ENCODE measurements at places on chromosomes 11 and 22.

GRCh38 chr11:79437981-79438630 is 2.7 kb downstream of the TENM4 start:
- DNase-seq = no peak

- no peak for DNase-seq
Observed at GRCh38 chr22:25748704-25749103, 6.7 kb downstream of the MYO18B start.

DNA sequence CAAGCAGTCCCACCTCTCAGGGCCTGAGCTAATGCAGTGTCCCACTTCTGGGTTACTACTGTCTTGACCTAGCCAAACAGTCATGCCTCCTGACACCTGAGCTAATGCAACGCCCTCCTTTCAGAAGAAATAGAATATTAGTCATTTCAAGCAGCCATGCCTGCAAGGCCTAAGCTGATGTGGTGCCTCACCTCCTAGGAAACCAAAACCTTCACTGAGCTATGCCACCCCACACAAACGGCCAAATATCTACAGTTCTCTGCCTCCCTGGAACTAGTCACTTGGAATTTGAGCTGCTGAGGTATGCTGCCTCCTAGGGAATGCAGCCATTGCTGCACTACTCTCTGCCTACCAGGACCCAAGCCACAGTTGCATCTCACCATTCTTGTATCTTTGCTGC is 8.3 kb upstream of the MS4A6E start:
- no peak for DNase-seq

DNA sequence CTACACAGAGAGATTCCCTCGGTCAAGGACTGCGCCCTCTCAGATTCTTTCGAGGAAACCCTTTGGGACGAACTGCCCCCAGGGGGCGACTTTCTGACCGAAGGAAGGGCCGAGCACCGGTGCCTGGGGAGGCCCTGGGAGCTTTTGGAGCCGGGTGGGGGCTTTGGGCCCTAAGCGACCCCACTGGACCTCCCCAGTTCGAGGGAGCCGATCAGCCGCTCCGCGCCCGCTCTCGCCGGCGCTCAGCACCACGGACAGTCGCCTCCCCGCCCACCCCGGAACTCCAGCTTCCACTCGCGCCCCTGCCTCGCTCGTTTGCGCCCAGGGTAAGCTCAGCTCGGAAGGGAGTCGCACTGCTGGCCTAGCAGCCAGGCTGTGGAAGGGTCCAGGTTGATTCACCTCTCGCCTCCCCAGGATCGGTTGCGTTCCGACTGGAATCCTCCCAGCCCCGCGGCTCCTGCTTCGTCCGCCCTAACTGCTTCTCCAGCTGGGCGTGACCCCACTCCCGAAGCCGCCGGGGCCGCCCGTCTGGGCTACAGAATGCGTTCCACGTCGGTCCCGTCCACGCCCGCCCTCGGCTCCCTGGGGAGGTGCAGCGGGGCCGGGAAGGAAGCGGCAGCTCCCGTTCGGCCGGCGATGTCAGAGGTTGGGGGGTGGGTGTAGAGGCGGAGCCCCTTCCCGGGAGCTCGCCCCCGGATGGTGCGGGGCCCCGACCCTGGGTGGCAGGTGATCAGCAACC is 428 bp downstream of the SCN3B start:
- no peak for DNase-seq

DNA sequence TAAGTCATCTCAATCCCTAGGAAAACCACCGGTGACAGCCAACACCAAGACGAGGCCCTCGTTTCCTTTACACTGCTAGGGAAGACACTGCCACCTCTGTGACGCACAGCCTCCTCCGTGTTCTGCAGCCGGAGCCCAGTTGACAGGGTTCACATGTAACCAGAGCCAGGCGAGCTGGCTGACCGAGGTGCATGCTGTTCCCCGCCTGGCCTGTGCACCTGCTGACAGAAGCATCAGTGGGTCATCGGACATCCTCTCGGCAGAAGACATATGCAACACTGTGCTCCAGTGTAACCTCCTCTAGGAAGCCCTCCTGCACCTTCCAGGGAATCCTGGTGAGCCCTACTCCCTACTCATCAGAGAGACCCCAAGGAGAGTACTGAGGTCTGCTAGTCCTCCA is 114.2 kb upstream of the TP53AIP1 start:
- no peak for DNase-seq

- DNase-seq = no peak
Observed at GRCh38 chr11:119594639-119595249, 134.3 kb downstream of the NECTIN1 start.

GRCh38 chr11:1242289-1242688 is 19.4 kb downstream of the MUC5B start:
- DNase-seq = no peak

GRCh38 chr11:100709233-100709957 is 22.3 kb downstream of the ARHGAP42 start:
- DNase-seq = no peak

GRCh38 chr22:19270873-19271272 is 20.6 kb downstream of the CLTCL1 start:
- DNase-seq = no peak

DNA sequence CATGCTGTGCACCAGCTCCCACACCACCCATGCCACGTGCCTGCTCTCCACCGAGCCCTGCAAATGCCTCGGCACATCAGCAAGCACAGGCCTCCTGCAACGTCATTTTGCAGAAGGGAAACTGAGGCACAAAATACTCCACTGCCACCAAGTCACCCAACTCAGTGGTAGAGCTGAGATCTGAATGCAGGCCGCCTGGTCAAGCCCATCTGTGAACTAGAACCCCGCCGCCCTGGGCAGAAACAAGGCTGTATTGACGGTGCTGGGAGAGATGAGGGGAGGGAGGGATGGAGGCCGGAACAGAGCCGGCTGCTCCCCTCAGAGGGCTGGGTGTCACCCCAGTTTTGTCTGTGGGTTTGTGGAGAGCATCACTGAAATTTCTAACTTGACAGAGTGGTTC is 81.4 kb downstream of the CDKN1C start:
- DNase-seq = no peak

- no peak for DNase-seq
Observed at GRCh38 chr22:21641417-21641788, 699 bp upstream of the SDF2L1 start.

DNA sequence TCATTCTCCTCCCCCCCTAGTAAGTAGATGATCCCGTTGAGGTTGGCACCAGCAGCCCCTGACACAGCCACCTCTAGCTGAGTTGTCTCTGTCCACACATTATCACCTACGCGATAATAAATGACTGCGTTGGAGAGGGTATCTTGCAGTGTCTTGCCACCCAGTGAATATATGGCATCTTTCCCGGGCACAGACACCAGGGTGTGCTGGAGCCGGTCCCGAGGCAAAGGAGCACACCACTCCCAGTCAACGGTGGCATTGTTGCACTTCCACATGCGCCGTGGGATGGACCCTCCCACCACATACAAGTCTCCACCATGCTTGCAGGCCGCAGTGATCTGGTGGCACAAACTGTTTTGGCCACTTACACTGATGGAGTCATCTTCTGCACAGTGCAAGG is 5.4 kb downstream of the KBTBD4 start:
- no peak for DNase-seq

GRCh38 chr11:123704341-123704740 is 37.1 kb downstream of the ZNF202 start:
- no peak for DNase-seq

DNA sequence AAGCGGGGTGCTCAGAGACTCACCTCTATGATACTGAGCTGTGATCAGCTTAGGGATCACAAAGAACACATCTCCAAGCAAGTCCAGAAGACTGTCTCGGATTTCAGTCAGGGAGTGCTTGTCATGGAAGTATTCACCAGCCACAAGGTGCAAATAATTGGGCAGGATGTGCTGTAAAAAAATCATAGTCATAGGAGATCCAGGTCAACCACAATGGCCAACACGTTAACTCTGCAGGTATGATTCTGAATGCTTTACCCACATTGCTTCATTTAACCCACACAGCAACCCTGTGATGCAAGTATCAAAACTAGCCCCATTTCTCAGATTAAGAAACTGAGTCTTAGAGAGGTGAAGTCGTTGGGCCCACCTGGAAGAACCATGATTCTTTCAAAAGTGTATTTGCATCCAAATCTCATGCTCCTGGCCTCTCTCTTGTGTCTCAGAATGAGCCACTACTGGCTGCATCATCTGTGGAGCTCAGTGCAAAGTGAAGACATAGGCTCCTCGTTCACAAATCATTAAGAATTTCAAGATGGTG is 179.3 kb downstream of the BCR start:
- no peak for DNase-seq

DNA sequence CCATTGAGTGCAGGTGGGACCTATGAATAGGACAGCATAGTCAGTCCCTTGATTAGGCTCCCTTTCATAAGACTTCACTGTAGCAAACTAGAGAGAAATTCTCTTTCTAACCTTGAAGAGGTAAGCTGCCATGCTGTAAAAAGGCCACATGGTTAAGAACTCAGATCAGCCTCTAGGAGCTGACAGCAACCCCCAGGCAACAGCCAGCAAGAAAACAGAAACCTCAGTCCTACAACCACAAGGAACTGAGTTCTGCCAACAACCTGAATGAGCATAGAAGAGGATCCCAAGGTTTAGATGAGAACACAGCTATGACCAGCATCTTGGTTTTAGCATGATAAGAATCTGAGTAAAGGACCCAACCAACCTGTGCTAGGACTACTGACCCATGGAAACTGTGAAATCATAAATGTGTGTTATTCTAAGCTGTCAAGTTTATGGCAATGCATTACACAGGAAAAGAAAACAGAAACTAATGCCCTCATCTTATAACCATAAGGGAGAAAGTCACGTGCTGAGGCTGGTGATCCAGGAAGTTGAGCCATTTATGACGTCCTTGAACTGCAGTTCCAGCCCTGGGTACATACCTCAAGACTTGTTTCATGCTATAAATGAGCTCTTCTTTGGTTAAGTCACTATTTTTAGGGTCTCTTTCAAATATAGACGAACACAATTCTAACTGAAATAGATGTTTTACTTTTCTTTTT is 43.3 kb downstream of the RAB38 start:
- DNase-seq = no peak

- no peak for DNase-seq
Observed at GRCh38 chr11:91305402-91305801, 919.2 kb upstream of the FAT3 start.

- DNase-seq = no peak
Observed at GRCh38 chr11:15313862-15314261, 199.1 kb downstream of the INSC start.

DNA sequence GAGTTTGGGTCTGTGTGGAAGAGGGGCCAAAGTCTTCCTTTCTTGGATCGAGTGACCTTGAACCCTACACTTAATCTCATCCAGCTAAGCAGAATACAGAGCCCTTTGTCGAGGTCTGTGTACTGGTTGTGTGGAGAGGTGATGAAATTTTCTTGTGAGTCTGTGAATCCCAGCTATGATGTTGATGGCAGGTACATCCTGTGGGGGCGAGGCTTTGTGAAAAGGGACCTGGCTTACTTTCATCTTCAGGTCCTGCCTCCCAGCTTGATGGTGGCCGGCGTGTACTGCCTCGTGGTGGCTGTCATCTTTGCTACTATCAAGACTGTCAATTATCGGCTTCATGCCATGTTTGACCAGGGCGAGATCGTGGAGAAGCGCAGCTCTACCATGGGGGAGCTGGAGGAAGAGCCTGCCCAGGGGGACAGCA is 1.0 kb downstream of the PCNX3 start:
- no peak for DNase-seq

GRCh38 chr11:75562836-75563484 is 907 bp downstream of the SERPINH1 start:
- no peak for DNase-seq

- DNase-seq = no peak
Observed at GRCh38 chr11:63920939-63921417, 4.0 kb upstream of the RCOR2 start.

GRCh38 chr11:64754124-64754918 is 5.5 kb downstream of the PYGM start:
- DNase-seq = no peak

DNA sequence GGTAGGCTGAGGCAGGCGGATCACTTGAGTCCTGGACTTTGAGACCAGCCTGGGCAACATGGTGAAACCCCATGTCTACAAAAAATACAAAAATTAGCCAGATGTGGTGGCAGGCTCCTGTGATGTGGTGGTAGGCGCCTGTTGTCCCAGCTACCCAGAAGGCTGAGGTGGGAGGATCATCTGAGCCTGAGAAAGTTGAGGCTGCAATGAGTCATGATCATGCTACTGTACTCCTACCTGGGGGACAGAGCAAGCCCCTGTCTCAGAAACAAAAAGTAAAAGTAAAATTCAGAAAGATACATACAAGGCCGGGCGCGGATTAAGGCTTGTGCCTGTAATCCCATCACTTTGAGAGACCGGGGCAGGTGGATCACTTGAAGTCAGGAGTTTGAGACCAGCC is 6.3 kb downstream of the LDHAL6A start:
- no peak for DNase-seq

GRCh38 chr11:10328314-10329098 is 23.6 kb downstream of the ADM start:
- DNase-seq = no peak

DNA sequence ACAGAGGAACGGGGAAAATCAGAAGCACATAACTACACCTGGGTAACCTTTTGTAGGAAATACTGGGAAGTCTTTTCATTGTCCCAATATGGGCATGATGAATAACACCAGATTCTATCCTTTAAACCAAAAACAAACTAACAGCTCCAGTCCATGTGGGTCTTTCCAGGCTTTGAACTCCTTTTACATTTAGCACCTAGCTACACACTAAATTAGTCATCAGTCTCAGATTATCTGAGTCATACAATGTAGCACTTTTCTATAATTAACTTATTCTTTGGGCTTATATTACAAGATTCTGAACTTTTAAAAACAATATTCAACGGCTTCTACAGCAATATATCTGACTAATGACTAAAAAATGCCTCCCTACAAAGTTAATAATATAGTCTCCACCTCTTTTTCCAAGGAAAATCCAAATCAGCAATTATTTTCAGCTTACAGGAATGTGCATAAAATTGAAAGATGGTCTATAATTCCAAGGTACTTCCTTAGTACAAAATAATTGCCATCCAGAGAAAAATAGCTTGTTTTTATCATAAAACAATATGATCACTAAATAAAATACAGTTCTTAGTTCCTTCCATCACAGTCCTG is 26.3 kb downstream of the STK33 start:
- no peak for DNase-seq

DNA sequence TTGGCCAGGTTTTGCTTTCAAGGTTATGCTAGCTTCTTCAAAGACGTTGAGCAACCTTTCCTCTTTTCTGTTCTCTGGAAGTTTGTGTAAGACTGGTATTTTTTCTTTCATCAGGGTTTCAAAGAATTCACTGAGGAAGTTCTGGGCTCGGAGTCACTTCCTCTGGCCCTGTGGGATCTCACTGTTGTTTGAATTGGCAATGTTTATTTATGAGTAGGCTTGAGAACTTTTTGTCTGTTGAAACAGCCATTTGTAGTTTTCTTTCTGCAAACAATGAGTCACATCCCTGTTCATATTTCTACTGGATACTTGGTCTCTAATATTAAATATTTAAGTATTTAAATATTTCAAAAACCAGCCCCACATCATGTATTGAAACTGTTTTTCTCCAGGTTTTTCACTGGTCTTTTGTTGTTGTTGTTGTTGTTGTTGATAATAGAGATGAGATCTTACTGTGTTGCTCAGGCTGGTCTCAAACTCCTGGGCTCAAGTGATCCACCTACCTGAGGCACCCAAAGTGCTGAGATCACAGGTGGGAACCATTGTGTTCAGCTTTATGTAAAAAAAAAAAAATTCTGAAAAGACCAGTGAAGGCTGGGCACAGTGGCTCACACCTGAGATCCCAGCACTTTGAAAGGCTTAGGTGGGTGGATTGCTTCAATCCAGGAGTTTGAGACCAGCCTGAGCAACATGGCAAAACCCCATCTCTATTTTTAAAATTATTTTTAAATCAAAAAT is 26.9 kb downstream of the SUSD2 start:
- no peak for DNase-seq
